ENCODE measurements at places on chromosomes 12 and 14.
A peak's percentile ranks its signal among the peaks of the same experiment; 100 is the strongest.

- DNase-seq = no peak
Measured at GRCh38 chr12:56165369-56165768, 7.2 kb downstream of the MYL6 start.

GRCh38 chr12:12474471-12474928 is 88.2 kb downstream of the DUSP16 start:
- no peak for DNase-seq

- no peak for DNase-seq
Measured at GRCh38 chr12:226401-226800, 12.4 kb upstream of the SLC6A12 start.

DNA sequence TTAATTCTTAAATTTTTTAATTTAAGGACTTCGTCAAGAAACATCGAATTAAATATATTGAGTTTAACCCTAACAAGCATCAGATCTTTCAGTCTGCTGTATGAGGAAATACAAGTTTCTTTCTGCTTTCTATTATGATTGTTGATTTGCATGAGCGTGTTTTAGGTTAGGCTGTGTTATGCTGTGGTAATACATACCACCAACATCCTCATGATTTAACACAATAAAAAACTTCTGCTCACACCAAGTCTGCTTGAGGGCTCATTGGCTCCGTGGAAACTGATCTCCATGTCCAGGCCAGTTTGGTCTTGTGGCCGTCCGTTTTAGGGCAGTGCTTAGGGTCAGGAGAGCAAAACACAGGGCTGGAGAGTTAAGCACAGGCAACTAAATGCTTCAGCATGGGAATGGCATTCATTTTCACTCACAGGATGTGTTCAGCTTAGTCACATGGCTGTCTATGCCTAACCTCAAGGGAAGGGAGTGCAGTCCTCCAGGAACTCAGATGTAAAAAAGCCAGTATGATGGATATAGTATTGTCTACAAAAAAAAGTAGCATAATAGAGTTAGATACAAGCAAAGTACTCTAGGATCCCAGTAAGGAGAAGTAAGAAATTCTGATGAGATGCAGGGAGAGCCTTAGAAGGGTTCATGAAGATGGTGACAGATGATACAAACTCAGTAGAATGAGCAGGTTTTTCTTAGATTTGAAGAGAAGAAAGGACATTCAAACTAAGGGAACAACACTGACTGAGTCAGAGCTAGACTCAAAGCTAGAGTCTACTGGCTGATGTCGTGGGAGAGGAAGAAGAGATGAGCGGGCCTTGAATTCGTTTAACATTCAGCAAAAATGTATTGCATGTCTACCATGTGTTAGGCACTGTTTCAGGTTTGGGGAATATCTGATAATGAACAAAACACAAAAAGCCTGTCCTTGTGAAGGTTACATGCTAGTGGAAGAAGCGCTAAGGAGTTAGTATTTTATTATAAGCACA is 16.3 kb downstream of the MARK3 start:
- peak; percentile 35 for DNase-seq

- no peak for DNase-seq
Measured at GRCh38 chr14:95328729-95329503, 9.2 kb upstream of the CLMN start.

- DNase-seq = peak; percentile 49
Measured at GRCh38 chr14:22551605-22551997, 37.4 kb downstream of the DAD1 start.

GRCh38 chr14:70162358-70162757 is 26.4 kb downstream of the SLC8A3 start:
- DNase-seq = no peak

- DNase-seq = peak; percentile 7
Measured at GRCh38 chr12:15982471-15982870, 71.3 kb downstream of the DERA start.

GRCh38 chr14:77889971-77890442 is 90.1 kb downstream of the ADCK1 start:
- DNase-seq = no peak
